ENCODE measurements at places on chromosomes 1 and 21.

DNA sequence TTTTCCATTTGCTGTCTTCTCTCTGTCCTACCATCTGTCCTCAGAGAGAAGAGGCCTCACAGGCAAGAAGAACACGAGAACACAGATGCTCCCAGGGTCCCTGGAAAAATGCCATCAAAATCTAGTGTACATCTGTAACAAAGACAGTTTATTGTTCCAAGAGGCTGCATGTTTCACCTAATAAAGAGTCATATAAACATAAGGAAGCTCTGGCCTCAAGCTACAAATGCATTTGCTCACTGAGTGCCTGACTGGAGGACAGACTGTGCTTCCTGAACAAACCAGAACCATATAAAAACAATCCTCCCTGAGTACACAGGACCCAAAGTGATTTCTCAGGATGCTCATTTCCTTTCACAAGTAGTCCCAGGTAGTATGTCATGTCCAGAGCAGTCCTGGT lies 76.3 kb upstream of the SLC44A3 start:
- DNase-seq, result no peak

GRCh38 chr1:104435255-104435654 lies 685.6 kb downstream of the AMY1C start:
- DNase-seq, result no peak

DNA sequence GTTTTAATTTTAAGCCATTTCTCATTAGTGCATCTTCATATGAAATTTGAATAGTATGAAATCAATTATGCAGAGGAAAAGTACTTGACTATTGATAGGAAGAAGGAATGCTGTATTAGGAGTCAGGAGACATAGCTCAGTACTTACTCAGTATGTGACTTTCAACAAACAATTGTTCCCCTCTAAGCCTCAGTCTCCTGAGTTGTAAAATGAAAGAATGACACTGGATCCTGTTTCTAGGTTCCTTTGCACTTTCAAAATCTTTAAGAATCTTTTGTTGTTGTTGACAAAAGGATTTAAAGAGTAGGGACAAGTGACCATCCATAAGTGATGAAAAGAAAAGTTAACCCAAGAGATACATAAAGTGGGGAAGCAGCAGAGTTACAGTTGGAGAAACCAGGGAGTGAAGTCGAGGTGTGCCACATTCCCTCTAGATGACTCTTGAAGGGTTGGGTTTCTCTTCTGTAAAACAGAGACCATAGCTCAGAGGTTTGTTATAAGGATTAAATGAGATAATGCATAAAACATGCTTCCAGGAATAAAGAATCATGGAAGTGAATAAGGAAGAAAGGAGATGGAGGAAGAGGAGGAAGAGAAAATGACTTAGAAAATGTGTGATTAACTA lies 105.7 kb upstream of the KCNJ15 start:
- no peak for DNase-seq

DNA sequence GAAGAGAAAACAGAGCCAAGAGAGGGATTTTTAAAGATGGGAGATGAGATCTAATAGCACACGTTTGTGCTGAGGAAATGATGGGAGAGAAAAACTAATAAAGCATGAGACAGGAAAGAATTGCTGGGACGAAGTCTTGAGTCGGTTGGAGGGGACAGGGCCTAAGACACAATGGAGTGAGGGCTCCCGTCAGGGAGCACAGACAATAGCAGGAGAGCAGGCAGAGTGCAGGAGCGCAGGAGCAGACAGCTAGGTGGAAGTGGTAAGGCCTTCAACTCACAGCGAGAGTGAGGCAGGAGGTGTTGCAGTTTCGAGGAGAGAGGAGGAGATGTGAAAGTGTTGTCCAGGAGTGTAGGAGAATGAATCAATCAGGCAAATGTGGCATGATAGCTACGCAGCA lies 59.9 kb upstream of the SOX13 start:
- DNase-seq, result no peak

GRCh38 chr1:205531191-205532025 lies 26.9 kb downstream of the CDK18 start:
- no peak for DNase-seq

DNA sequence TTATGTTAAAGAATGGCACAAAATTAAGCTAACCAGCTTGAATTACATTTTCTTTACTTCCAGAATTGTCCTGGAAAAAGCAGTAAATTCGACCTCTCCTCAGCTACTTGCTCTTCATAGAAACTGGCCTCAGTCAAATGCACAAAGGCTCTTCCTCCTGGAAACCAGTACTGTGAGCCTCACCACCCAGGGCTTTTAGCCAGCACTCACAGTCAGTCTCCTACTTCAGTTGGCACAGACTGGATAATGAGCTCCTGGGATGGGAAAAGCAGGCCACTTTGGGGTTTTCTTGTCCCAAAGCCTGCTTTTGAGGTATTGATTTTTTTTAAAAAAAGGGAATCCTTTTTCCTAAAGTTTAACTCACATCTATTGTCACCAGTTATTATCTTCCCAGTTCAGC lies 40.4 kb downstream of the SCYL3 start:
- no peak for DNase-seq

GRCh38 chr1:230517786-230518185 lies 91.7 kb upstream of the PGBD5 start:
- no peak for DNase-seq

GRCh38 chr21:44708866-44709425 lies 2.4 kb downstream of the TSPEAR start:
- no peak for DNase-seq

DNA sequence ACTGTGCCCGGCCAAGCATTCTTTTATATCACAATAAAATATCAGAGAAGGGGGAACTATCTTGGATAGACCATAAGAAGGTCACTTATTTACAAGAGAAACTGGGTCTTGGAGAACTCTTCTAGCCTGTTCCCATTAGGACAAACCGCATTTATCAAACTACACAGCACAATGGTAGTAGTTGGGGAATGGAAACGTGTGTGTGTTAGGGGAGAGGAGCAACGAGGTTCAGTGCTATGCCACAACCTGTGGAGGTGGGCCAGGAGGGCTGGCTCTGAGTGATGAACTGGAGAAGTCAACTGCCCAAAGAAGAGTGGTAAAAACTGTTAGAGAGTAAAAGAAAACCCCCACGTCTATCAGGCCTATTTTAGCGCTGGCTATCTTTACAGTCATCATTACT lies 1.6 kb downstream of the DONSON start:
- no peak for DNase-seq

DNA sequence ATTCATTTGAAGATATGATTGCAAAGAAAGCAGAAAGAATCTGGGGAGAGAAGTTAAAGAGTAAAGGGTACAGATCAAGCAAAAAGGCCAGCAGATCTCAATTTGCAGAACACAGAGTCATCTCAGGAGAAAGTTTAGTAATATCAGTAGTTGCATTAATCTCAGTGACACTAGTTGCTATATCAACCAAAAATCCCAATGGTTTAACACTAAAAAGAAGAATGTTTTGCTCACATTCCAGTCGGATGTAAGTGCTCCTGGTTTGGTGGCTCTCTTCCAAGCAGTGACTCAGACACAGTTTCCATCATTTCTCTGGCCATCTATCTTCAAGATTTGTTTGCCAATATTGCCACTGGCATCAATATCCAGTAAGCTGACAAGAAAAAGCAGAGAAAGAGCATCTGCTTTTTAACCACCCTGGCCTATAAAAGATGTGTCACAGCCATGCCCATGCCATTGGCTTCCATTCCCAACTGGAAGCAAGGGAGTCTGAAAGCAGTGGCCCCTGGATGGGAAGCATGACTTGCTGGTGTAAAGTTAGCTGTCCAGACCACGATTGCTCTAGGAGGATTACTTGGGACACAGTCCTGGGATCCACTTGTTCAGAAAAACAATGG lies 45.5 kb upstream of the AIM2 start:
- no peak for DNase-seq

- DNase-seq, result no peak
These were observed 18.6 kb upstream of the ANKRD45 start for GRCh38 chr1:173688300-173688699.

- DNase-seq, result no peak
These were observed 24.3 kb downstream of the AHCTF1 start for GRCh38 chr1:246907472-246907871.

GRCh38 chr1:117001254-117001927 lies at the start of gene CD101:
Gene CD101 (plus strand): TSS chr1:117001760. CDS start chr1:117001818, 58 bp downstream.
- DNase-seq, result no peak

DNA sequence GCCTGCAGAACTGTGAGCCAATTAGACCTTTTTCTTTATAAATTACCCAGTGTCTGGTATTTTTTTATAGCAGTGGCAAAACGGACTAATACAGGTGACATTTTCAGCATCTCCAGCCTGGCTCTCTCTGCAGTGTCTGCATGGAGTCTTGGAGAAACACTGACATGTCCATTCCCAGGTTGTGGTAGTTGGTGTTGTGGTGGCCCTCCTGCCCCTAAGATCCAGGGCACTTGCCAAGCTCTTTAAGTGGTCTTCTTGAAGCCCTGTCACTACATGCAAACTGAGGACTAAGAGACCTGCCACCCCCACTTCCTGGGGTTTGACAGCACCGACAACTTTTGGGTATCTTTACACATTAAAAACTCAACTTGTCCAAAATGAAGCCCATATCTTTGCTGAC lies 419.4 kb downstream of the NPHP4 start:
- DNase-seq, result no peak

DNA sequence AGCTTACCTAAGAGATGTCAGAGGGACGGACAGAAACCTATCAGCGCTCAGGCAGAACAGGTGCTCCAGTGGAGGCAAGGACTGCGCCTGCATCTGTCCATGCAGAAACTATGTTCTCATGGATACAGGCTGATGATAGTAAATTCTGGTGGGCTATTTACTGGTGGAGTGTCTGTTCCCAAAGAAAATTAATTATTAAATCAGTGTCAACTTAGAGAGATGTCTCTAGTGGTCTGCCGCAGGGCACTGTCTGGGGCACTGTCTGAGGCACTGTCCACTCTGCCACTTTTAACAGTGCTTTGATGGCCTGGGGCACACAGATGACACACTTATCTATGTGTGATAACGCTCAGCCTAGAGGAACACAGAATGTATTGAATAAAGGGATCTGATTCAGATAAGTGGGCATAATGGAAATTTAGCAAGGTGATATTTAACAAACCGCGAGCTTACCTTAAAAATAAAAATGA lies 148.1 kb downstream of the RGS7 start:
- no peak for DNase-seq

- no peak for DNase-seq
These were observed 115.0 kb downstream of the FCRL5 start for GRCh38 chr1:157437296-157437695.

GRCh38 chr1:38132681-38133080 lies 86.1 kb upstream of the POU3F1 start:
- DNase-seq, result no peak

DNA sequence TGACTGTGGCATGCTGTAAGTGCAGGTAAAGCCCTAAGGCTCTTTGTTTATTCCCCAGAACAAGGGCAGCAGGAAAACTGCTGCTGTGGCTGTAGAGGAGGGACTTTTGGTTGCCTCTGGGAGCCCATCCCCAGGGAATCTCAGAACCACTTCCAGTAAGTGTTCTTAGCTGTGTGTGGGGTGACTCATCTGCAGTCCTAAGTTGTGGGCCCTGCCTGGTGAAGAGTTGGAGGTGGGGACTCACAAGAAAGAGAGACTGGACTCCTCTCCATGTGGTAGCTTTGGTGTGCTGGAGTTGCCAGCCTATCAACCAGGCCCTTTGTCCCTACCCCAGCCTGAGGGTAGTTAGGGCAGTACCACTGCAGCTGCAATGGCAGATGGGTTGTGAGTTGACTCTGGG lies 24.0 kb upstream of the DENND1B start:
- DNase-seq, result no peak

DNA sequence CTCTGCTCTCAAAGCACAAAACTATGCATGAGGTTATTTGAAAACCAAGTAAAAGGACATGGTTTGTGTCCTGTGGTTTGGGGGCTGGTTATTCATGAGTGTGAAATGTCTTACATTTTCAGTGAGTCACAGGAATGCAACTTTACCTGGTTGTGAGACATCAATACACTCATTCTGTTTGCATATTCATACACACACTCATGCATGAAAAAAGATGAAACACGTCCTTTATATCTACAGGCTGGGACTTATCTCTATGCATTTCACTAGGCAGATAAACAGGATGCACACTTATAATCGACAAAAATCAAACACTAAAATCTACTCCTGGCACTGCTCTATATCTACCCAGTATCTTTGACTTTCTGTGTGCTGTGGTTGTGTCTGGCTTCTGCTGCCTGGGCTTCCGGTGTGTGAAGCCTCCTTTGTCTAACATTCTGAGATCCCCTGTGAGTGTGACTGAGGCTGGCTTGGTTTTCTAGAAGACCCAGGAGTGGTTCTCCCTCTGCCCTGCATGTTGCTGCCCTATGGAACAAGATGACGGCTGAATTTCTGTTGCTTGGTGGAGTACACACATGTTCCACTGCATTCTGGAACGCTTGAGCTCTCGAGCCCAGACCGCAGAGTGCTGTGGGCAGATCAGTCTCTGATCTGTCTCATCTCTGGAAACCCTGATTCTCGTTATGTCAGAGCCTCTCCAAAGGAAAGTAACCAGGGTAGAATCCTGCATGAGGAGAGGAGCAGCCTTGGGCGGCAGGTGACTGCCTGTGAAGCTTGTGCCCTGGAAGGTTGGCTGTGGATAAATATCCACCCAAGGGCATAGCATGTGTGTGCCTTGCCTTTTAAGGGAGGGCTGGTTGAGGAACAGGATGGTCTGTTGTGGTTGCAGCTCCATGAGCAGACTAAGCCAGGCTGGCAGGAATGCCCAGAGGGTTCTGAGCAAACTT lies 19.7 kb upstream of the FASLG start:
- peak; percentile 73 for DNase-seq

- DNase-seq, result no peak
These were observed 110.7 kb downstream of the ETS2 start for GRCh38 chr21:38916214-38916964.

DNA sequence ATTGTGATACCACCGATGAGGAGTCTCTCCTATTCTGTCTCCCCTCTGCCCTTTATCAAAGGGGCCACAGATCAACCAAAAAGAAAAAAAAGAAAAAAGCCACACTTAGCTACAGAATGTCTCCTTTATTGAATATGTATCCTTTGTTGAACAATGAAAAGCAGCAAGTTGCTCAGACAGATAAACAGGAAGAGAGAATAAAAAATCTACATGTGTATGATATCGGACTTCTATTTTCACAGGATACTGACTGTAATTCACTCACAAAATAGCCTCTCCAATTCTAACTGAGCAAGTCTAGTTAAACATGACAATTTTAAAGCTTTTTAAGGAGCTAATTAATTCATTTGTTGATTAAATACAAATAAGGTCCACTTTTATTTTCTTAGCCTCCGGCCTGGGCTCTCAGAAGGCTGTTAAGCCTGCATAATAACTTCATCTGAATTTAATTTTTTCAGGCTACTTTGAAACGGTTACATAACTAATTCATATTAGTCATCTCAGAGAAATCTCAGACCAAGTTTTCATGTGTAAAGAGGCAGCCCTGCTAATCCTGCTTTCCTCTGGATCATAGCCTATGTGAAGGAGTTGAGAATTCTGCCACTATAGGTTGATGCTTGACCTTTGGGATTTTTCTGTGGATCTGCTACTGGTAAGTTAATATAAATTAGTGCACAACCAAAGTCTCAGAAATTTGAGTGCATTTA lies 304.1 kb upstream of the NR5A2 start:
- no peak for DNase-seq

Measured in activated T-cell treated with anti-CD3 and anti-CD28 coated beads, Interleukin-2, amount 50 U/mL, for 1 hour (primary cell).